Calu3 (cell line): ENCODE measurements at places on chromosomes 12 and 14. TPM values are rescaled to one million over a fixed set of nuclear protein-coding genes. Genes with fewer than 3 reads are reported as not detected.

The FAM90A1 gene
- total RNA-seq, result 0.50 and 0.61 TPM in 2 replicates

The BEST3 gene
- 0.88 and 1.1 TPM in 2 replicates for total RNA-seq

DNA sequence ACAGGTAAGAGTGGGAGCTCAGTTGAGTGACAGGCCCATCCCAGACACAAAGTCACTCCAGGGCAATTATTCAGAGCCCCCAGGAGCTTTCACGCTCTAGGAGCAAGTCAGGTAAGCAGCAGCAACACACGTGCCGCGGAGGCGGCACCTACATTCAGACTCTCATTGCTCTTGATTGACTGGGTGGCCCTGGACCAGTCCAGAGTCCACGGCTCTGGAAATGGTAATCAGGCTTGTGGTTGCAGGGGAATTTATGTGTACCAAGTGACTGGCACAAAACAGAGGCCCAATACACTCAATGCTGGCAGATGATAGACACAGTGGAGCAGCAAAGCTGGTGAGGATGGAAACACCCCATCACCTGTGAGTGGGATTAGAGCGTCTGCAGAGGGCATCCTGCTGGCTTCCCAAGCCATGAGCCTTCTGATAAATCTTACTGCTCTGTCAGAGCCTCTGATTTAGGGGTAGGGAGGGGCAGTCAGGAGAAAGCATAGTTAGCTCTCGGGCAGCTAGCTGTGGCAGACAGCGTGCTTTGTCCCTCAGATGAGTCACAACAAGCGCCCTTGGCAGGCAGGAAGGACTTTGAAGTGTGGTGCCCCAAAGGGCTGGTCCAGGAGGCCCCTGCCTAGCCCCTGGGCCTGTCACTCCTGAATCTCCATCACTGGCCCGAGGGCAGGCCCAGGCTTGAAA, 344.7 kb downstream of the CACNA1C start:
- DNase-seq, result no peak

- DNase-seq, result no peak
Measured at GRCh38 chr12:10126413-10126812, 3.6 kb downstream of the CLEC7A start.

GRCh38 chr12:104823985-104824461, 134.1 kb downstream of the SLC41A2 start:
- DNase-seq, result no peak

- no peak for DNase-seq
Measured at GRCh38 chr14:72049462-72049861, 117.2 kb downstream of the RGS6 start.

- no peak for DNase-seq
Measured at GRCh38 chr12:117679776-117680175, 289.0 kb downstream of the KSR2 start.

DNA sequence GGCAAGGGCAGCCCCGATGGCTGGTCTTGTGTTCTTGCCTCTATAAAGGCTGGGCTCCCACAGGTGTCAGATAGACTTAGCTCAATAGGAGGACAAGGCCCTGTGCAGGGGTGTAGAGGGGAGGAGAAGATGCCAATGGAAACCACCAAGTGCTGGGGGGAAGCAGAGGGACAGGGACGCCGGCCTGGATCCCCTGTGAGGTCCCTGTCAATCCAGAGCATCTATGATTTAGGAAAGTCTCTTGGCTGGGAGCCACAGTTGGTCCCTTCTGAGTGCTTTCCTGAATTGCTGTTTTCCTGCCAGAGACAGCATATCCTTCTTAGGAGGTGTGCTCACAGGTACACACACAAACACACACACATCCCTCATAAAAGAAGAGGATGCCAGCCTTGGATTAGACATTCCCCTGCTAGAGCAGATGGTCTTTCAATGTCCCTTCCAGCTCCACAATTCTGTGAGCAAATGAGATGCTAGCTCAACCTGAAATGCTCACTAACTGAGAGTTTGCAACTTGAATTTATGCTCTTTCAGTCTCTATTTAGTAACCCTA, 62.7 kb downstream of the TTC7B start:
- DNase-seq, result no peak
